Stimulated activated CD8-positive, alpha-beta memory T cell treated with anti-CD3 and anti-CD28 coated beads, Interleukin-12 subunit alpha, Interleukin-12 subunit beta, amount 100 ng/mL, for 4 hours (primary cell): ENCODE measurements at places on chromosomes 3 and 15.

- no peak for DNase-seq
Measured at GRCh38 chr15:70856884-70857561, 3.1 kb upstream of the LARP6 start.

DNA sequence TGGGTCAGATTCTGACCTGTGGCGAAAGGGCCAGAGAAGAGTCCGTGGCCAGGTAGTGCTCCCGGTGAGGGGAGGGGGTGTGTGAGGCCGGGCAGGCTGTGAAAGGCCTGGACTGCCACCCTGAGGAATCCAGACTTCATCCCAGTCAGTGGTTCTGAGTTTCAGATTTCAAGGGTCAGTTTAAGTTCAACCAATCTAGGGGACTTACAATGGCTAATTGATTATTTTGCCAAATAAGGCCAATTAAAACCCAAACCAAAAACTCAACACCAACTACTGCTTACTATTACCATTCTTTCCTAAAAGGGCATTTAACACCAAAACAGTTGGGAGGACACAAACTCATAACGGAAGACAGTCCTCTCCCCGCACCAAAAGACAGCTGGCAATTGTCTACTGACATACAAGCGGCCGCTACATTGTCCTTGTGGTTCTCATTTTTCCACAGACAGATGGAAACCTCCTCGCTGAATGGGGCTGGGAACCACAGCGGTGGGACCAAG, 30.5 kb downstream of the TMEM44 start:
- no peak for DNase-seq

DNA sequence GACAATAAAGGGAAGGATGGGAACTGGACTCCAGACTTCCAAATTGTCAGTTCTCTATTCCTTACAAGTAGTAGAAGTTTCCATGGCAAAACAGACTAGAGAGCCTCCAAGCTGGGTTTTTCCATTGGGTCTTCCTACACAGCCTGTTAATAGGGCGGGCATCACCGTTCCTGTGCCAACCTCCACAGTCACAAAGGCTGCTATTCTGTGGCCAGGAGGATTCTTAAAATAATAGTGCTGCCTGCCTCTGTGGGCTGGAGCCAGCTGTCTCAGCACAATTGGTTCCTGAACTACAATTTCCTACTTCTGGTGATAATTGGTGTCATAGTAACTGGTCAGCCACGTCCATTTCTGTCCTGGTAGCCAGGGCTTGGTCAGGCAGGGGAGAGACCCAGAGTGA, 38.6 kb downstream of the LYZL4 start:
- no peak for DNase-seq

DNA sequence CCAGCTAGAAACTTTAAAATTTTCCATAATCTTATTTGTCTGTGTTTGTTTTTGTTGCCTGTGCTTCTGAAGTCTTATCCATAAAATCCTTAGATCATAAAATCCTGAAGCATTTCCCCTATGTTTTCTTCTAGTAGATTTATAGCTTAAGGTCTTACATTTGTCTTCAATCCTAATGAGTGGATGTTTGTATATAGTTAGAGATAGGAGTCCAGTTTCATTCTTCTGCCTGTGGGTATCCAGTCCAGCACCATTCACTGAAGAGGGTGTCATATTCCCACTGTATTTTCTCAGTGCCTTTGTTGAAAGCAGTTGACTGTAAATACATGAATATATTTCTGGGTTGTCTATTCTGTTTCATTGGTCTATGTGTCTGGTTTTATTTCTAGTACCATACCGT, 44.8 kb upstream of the SPSB4 start:
- no peak for DNase-seq

DNA sequence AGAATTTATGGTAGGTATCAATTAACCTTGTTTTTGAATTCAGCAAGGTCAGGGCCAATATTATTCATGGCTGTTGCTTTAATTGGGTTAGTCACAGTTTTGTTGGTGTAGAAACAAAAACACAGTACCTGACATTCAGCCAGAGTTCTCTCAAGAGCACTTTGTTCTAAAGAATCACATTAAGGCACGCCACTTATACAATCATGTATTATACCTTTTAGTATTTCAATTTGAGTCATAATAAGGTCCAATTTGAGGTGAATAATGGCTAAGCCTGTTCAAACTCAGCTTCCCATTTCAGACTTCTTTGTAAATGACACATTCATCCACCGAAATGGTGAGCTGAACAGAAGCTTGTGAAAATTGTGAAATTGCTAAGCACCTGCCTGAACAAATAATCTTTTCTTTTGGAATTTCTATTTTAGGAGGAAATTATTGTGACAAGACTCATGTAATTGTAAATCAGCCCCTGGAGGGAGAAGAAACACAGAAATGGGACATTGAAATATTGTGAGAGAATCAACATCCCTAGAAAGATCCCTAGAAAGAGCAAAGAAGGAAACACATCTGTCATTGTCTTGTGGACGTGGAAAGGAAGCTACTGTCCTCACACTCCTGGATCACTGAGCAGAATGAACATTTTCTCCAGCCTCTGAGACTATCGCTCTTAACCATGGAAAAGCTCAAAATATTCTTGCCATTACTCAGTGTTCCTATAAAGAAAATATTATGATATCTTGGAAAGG, 29.3 kb downstream of the RIOX2 start:
- DNase-seq, result no peak

DNA sequence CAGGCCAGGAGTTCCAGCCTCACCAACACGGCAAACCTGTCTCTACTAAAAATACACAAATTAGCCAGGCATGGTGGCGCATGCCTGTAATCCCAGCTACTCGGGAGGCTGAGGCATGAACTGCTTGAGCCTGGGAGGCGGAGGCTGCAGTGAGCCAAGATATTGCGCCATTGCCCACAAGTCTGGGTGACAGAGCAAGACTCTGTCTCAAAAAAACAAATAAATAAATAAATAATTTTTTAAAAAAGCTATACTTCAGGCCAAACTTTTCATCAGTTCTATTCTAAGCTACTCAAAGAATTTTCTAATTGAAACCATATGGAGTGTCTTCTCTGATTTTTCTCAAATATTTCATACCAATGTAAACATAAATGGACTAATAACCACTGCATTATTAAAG, 43.5 kb downstream of the PHC3 start:
- no peak for DNase-seq

GRCh38 chr3:89955156-89955555, 847.7 kb downstream of the EPHA3 start:
- no peak for DNase-seq

DNA sequence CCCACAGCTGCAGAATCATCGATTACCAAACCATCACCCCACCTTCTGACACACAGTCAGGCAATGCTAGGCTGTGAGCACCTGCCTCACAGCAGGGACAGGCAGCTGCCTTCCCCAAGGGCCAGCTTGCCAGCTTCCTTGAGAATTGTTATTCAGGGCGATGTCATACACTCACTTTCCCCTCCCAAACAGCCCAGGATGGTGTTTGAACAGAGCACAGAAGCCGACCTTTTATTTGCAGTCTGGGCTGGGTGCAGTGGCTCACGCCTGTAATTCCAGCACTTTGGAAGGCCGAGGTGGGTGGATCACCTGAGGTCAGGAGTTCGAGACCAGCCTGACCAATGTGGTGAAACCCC, 84.5 kb upstream of the HERC1 start:
- DNase-seq, result no peak

DNA sequence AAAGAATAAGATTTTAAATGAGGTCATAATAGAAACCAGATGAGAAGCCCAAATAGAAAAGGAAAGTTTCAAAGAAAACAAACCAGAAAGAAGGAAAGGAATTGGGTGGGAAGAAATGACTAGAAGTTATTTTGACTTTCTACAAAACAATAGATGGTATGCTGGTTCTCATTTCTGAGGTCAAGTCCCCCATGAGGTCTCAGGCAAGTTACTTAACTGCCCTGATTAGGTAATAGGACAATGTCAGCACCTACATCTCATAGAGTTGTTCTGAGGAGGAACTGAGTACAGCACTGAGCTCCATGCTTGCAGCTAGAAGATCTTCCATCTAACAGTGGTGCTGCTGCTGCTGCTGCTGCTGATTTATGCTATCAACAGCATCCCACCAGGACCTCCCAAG, 185.9 kb downstream of the ERC2 start:
- DNase-seq, result no peak

DNA sequence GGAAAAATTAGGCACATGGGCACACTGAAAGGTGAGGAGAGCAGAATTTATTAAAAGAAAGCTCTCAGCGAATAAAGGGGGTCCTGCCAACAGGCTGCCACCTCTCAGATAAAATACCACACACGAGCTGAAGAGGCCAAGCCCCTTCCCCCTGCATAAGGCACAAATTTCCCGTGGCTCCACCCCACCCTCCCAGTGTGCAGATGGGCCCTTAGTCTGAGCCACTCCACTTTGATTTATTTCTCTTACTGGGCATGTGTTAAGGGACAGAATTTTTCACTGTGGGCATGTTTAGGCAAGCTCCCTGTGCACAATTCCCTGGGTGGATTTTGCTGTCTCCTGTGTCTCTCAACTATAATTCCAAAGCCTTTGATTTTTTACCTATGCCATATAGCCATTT, 409.8 kb downstream of the TBL1XR1 start:
- DNase-seq, result no peak

GRCh38 chr3:114439284-114439683, 145.5 kb downstream of the TIGIT start:
- DNase-seq, result no peak

DNA sequence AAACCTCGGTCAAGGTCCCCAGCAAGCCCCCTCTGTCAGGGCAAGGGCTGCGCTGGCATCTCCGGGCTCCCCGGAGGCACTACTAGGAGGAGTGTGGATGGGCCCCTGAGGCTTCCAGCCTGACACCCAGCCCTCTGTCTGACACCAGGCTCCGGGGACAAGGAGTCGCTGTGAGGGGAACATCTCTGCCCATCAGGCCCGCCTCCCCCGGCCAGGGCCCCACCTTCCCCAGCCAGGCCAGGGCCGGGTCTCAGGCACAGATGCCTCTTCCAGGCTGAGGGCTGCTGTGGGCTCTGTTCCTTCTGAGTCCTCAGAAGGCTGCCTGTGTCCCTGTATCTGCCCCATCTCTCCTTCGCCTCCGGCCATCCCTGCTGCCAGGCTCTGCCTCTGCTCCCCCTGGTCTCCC, 15.8 kb downstream of the CSPG4 start:
- DNase-seq, result no peak

DNA sequence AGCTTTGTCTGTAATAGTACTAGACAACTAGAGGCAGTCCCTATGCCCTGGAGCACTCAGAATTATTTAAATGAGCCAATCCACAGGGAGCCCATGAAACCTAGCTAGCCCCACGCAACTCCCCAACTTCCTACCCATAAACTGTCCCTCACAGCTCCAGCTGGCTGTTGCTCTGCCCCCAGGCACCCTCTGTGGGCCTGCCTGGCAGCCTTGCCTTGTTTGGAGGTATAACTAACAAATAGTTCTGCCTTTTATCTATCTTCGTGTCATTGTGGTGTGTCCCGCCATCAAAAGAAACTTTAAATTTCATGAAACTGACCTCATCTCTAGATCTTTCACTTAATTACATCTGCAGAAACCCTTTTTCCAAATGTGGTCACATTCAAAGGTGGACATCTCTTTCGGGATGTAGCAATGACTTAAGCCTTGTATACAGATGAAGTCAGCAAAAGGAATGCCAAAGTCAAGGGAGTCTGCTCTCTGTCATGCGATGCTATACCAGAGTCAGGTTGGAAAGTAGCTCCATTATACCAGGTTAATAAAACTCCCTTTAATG, 1.8 kb upstream of the RTP3 start:
- no peak for DNase-seq

DNA sequence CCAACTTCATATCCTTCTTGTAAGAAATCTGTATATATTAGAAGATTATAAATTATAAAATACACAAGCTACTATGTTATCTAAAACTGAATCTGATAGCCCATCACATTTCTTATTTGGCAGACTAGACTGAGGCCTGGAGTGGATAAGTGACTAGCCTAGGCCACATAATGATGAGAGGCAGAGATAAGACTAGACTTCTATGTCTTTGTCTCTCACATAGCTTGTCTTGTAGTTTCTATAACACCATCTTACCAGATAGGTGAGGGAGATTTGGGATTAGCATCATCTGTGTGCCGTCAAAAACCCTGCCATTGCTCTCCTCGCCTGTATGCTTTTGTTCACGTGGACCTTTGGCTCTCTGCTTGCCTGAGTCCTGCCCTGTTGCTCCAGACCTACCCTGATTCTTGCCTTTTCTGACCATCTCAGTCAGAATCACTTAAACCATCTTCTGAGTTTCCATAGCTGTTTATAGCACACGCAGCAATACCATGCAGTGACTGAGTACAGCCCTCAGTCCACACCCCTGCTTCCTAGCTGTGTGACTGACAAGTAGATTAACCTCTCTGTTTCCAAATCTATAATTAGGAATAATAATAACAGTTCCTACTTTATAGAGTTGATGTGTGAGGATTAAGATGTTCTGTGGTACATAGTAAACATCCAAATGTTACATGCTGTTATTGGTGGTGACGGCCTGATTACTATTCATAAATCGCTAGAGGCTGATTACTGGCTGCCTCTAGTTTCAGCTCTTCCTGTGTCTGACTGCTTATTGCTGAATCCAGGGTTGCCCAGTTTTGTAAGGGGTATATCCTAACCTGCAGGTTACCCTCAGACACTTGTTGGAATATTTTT, 49.7 kb downstream of the PDE8A start:
- DNase-seq, result no peak

- DNase-seq, result no peak
Measured at GRCh38 chr3:108471426-108471825, 39.0 kb downstream of the MYH15 start.

DNA sequence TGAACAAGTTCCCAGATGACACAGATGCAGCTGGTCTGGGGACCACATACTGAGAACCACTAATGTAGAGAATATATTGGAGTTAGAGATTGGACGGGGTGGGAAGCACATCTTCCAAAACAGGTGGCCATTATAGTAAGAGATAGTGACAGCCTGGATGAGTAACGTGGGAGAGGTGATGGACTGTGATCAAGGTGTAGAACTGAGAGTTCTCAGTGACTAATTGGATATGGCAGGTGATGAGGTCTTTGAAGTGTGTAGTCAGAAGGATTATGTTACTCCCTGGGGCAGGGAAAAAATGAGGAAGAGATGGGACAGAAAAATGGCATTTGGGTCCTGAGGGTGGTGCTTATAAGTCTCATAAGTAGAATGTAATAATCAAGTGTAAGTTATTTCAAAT, 66.6 kb downstream of the KCNMB2 start:
- no peak for DNase-seq

- no peak for DNase-seq
Measured at GRCh38 chr15:82039871-82040270, 5.9 kb downstream of the MEX3B start.

DNA sequence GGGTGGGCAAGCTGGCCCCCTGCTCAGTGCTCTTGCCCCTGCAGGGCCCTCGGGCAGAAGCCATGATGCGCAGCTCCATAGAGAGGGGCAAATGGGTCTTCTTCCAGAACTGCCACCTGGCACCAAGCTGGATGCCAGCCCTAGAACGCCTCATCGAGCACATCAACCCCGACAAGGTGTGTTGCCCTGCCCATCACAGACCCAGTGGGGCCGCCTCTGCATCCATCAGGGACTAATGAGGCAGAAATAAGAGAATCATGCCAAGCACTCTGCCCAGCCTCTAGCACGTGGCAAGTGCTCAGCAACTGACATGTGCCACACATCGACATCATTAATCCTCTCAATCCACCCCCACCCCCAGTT, 49.4 kb downstream of the SEMA3G start:
- DNase-seq, result no peak
